Osteoblast (primary cell): ENCODE measurements at places on chromosomes 3 and 15. TPM values are rescaled to one million over a fixed set of nuclear protein-coding genes. Genes with fewer than 3 reads are reported as not detected.

- H3K4me3 ChIP-seq = no peak overlapping the region
- no peak for DNase-seq
- no peaks in the 10 kb centered on the region for H3K36me3 ChIP-seq
- no peaks in the 10 kb centered on the region for H3K4me1 ChIP-seq
Observed at GRCh38 chr15:37206690-37207089, 106.3 kb upstream of the MEIS2 start.

- no peak for DNase-seq
- H3K27ac ChIP-seq = no peak overlapping the region
- peaks cover 20% of the 10 kb centered on the region for H3K4me1 ChIP-seq
Observed at GRCh38 chr3:23950293-23950692, 5.2 kb downstream of the NR1D2 start.

DNA sequence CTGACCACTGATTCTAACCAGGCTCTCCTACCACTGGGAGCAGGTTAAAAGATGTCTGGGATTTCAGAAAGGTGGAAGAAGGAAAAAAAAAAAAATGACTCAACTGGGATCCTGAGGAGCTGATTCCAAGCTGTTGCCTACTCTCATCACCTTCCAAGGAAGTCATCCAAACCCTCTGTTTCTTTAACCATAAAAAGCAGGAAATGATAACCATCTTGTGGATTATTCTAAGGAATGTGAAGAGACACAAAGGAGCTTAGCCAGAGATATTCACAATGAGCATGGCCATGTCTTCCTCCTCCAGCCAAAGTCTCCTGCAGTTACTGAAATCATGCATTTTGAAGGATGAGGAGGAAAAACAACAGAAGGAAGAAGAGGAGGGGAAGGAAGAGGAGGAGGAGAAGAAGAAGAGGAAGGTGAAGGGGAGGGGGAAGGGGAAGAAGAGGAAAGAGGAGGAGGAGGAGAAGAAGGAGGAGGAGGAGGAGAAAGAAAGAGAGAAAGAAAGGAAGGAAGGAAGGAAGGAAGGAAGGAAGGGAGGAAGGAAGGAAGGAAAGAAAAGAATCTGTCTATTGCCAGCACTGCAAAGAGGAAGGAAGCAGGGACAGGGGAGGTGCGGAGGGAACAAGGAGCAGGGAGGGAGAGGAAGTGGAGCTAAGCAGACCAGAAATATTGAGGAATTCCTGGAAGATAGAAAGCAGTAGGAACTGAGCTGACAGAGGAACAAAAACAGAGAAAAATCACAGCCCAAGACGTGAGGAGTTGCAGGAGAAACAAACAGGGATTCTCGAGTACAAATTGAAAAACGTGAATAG is 229.2 kb downstream of the UACA start:
- H3K27me3 ChIP-seq = peaks cover 68% of the 10 kb centered on the region
- H3K27ac ChIP-seq = no peak overlapping the region
- no peak overlapping the region for H3K4me3 ChIP-seq
- no peaks in the 10 kb centered on the region for H3K36me3 ChIP-seq
- peaks cover 8% of the 10 kb centered on the region for H3K4me1 ChIP-seq

NRG4 gene
- not detected in 2 replicates for total RNA-seq
